ENCODE measurements at places on chromosomes 4 and X.

- no peak for DNase-seq
These were observed 363.9 kb downstream of the PPP3CA start for GRCh38 chr4:100983426-100983825.

DNA sequence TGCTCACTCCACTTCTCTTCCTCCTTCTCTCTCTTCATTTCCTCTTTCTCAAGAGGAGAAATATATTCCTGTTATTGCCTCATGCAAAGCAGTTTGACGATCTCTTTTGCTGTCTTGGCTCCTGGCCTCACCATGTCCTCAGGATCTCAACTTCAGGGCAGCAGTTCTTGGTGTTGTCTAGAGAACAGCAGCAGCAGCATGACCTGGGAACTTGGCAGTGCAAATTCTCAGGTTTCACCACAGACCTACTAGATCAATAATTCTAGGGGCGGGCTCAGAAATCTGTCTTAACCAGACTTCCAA lies 193.4 kb upstream of the EDNRA start:
- DNase-seq: no peak

GRCh38 chrX:140589657-140590056 lies 84.8 kb upstream of the SOX3 start:
- DNase-seq: no peak

- no peak for DNase-seq
These were observed 67.2 kb downstream of the ANK2 start for GRCh38 chr4:113116414-113117357.

- DNase-seq: no peak
These were observed 494.2 kb downstream of the IQCM start for GRCh38 chr4:149321438-149321837.

- no peak for DNase-seq
These were observed 410.3 kb downstream of the CCSER1 start for GRCh38 chr4:90537491-90537890.

DNA sequence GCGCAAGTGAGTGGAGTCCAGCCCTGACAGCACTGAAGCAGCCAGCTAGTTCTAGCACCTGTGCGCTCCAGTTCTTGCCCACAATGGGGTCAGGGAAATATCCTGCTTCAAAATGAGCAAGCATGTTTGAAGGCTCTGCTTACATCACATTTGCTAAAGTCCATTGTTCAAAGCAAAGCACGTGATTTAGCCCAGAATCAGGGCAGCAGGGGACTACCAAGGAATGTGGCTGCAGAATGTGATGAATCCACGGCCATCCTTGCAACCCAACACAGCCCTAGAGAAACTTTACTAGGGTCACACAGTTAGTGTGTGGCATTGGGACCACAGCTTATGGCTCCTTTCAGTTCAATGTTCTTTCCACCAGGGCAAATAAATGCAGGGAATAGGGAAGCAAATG lies 47.3 kb upstream of the SMIM31 start:
- DNase-seq: no peak

- DNase-seq: no peak
These were observed 46.3 kb downstream of the SH3KBP1 start for GRCh38 chrX:19840899-19841648.

DNA sequence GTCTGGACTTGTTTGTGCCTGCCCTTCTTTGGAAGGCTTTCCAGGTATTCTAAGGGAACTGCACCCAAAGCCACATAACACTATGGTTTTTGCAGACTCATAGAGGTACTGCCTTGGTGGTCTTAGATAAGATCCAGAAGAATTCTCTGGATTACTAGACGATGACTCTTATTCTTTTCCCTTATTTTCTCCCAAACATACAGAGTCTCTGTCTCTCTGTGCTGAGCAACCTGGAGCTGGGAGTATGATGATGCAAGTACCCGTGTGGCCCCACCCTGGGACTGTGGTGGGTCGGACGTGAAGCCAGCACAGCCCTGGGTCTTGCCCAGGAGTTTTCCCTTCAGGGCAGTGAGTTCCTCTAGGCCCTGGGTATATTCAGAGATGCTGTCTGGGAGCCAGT lies 1342.4 kb upstream of the TENM3 start:
- DNase-seq: no peak

DNA sequence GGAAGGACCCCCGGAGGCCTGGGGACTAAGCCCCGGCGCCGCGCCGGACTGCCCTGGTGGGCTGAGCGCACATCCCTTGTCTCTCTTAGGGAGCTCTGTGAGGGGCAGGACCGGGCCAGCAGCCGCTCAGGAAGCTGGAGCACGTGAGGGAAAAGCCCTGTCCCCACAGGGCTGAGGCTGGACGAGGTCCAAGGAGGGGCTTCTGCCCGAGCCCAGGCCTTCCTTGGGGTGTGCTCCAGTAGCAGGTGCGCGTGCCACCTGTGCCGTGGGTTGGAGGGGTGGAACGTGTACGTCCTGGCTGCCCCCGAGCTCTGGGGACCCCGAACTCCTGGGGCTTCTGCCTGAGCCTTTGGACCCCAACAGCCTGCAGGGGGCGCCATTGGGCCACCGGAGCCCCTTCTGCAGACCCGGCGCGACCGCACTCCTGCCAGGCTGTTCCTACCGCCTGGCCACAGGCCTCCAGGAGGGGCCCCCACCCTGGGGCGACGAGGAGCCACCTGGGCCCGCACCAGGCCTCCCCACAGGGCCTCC lies 27.2 kb downstream of the TACC3 start:
- no peak for DNase-seq

DNA sequence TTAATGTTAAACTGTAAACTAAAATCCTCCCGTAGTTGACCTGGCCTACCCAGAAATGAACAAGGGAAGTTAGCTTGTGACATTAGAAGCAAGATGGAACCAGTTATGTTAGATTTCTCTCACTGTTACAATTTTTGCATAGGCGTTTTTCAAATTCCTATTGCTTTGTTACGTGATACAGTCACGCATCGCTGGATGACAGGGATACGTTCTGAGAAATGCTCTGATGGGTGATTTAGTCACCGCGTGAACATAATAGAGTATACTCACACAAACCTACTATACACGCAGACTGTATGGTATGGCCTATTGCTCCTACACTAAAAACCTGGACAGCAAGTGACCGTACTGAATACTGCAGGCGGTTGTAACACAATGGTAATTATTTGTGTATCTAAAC lies 46.7 kb upstream of the PUDP start:
- no peak for DNase-seq

DNA sequence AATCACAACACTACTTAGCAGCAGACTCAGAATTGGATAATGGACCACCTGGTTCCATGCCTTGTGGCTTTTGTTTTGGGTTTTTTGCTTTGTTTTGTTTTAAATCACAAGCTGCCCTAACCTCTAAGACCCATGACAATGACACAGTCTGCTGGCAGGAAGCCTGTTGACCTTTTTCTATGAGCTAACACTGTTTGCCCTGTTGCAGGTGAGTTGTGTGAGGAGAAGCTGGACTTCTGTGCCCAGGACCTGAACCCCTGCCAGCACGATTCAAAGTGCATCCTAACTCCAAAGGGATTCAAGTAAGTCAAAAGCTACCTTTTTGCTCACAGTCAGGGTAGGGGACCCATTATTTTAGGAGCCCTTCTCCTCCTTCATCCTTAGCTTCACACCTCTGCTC lies 110.8 kb upstream of the PACRGL start:
- DNase-seq: no peak

GRCh38 chr4:3476341-3476747 lies 13.2 kb downstream of the DOK7 start:
- DNase-seq: no peak

GRCh38 chrX:149877157-149877556 lies 3.8 kb upstream of the MAGEA8 start:
- DNase-seq: no peak

- DNase-seq: no peak
These were observed 1.0 kb downstream of the RASGEF1B start for GRCh38 chr4:81470456-81471297.

GRCh38 chr4:128290526-128290925 lies 2.9 kb upstream of the PGRMC2 start:
- no peak for DNase-seq

- DNase-seq: no peak
These were observed 190.3 kb upstream of the PSAPL1 start for GRCh38 chr4:7625071-7625470.

DNA sequence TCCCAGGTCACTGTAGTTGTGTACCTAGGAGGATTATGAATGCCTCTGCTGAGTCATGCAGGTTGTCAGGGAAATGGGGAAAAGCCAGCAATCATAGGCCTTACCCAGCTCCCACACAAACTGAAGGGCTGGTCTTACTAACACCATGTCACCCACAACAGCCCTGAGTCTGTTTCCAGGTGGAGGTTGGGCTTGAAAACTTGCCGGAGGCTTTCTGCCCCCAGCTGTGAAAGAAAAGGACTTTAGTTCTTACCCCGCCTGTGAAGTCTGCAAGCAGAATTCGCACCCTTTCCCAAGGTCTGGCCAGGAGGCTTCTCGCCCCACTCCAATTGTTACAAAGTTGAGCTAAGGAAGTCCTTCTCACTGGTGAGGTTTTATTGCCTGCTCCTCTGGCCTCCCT lies 143.9 kb downstream of the RPS6KA6 start:
- DNase-seq: no peak

- no peak for DNase-seq
These were observed 74.9 kb downstream of the METTL14 start for GRCh38 chr4:118760092-118760491.

GRCh38 chrX:148020329-148020728 lies 39.2 kb downstream of the FMR1NB start:
- no peak for DNase-seq

DNA sequence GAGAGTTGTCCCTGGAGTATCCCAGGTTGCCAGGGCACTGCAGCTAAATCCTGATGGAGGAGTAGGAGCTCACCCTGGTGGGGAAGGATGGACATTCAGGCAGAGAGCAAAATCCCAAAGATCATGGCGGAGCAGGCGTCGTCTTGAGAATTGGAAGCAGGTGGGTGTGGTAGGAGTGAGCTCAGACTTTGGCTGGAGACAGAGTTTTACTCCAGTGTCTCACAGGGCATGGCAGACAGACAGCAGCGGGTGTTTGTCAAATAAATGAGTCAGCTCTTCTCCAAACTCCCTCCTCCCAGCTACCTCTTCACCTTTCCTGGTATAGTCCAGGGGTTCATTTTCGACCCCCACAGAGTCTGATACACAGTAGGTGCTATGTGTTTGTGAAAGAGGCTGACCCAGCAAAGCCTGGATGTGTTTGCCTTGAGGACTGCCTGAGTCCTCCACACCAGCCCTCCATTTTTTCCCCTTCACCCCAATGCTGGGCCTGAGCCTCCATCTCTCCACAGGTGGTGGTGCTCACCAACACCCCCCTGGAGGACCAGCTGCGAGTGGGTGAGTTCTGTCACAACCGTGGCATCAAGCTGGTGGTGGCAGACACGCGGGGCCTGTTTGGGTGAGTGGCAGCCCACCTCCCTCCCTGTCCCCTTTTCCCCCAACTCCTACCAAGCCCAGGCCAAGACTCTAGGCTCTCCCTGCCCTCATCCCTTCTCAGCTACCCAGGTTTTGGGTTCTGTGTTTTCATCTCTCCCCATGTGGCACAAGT lies 6.9 kb downstream of the UBA1 start:
- DNase-seq: no peak

GRCh38 chr4:11230866-11231265 lies 197.8 kb downstream of the HS3ST1 start:
- DNase-seq: no peak

DNA sequence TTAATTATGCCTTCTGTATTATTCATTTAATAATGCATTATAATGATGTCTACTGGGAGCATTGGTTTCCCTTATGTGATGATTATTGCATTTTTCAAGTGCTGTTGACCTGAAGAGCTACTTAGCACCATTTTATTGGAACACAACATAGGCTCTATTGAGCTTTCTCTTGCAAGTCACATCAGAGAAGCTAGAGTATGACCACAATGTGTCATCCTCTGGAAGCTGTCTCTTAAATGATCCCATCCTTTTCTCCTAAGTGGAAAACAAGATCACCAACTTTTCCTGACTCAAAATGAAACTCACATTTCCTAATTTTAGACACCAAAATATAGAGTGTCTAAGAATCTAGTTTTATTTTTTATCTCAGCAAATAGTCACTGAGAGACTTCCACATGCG lies 1451.9 kb downstream of the PCDH7 start:
- DNase-seq: no peak

GRCh38 chrX:39866229-39866628 lies 231.5 kb downstream of the BCOR start:
- DNase-seq: no peak

DNA sequence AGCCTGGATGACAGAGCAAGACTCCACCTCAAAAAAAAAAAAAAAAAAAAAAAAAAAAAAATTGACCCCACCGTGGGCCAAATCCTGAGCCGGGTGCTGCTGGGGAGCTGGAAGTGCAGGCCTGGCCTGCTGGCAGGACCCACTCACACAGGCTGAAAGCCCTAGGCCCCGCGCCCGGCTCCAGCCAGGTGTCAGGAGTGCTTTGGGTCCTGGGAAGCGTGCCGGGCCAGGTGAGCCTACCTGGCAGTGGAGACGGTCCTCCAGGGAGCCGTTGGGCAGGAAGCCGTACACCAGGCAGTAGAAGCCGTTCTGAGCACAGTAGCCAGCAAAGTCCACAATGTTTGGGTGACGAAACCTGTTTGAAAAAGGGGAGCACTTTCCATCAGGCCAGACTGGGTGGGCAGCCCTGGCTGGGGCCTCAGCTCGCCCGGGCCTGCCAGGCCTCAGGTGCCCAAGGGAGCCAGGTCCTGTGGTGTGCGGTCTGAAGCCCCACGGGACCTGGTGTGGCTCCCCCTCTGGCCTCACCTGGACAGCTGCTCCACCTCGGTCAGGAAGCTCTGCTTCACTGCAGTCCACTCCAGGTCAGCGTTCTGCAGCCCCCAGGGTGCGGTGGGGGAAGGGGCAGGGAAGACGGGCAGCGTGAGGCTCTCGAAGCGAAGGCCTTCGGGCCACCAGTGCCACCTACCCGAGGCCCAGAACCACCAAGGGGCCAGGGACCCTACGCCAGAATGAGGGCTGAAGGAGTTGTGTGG lies 1.8 kb downstream of the IRAK1 start:
- DNase-seq: no peak

- DNase-seq: no peak
These were observed 366.2 kb upstream of the NR3C2 start for GRCh38 chr4:148808416-148808815.

DNA sequence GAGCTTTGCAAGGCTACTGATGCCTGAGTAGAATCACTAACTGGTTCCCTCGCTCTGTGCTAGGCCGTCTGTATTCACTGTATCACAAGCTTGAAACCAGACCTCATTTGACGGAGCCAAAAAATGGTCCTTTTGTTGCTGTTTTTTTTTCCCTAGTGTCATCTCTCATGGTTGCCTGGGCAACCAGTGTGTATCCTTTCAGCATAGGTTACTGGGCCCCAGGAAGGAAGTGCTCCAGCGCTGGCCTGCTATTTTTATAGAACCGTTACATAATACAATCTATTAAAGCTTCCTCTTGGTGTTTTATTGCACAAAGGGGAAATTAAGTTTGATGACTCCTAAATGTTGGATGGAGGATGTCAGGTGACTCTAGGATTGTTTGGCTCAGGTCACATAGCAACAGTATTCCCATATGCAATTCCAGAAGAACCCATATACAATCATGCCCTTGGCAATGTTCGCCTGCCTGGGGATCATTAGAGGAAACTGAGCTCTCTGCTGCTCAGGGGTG lies 220.4 kb downstream of the SPRY1 start:
- DNase-seq: no peak

GRCh38 chr4:4837316-4837715 lies 22.1 kb upstream of the MSX1 start:
- DNase-seq: no peak

- no peak for DNase-seq
These were observed 14.4 kb upstream of the ASMTL start for GRCh38 chrX:1466971-1467561.

GRCh38 chrX:131675596-131676194 lies 131.8 kb downstream of the OR13H1 start:
- no peak for DNase-seq
